Myometrial cell (primary cell): ENCODE measurements at places on chromosomes 5 and 9. TPM values are rescaled to one million over a fixed set of nuclear protein-coding genes. Genes with fewer than 3 reads are reported as not detected.

LIFR gene
- 20.5 and 22.3 TPM in 2 replicates for total RNA-seq

TGFBI gene
- 669 and 671 TPM in 2 replicates for total RNA-seq

FGD3 gene
- not detected in 2 replicates for total RNA-seq

SEC61B gene
- 198 and 218 TPM in 2 replicates for total RNA-seq

MTAP gene
- total RNA-seq, result 15.9 and 19.8 TPM in 2 replicates

PCDHGC5 gene
- 0.71 and 1.2 TPM in 2 replicates for total RNA-seq

TMEM174 gene
- not detected in 2 replicates for total RNA-seq

ESM1 gene
- 1.2 and 6.6 TPM in 2 replicates for total RNA-seq

ACOT12 gene
- total RNA-seq, result 0.18 TPM in 1 of 2 replicates, not detected in the other

PCDHB2 gene
- total RNA-seq, result 0.18 and 0.29 TPM in 2 replicates

PCDHB12 gene
- total RNA-seq, result not detected in 2 replicates

IFNA5 gene
- not detected in 2 replicates for total RNA-seq

TNFSF15 gene
- under 0.01 TPM in 1 of 2 replicates, not detected in the other for total RNA-seq

HTR1A gene
- total RNA-seq, result not detected in 2 replicates

SIMC1 gene
- total RNA-seq, result 4.9 and 5.7 TPM in 2 replicates

CWC27 gene
- 13.5 and 19.0 TPM in 2 replicates for total RNA-seq

PGM5 gene
- total RNA-seq, result 0.18 and 0.86 TPM in 2 replicates

SPATA31C1 gene
- not detected in 2 replicates for total RNA-seq

HRH2 gene
- total RNA-seq, result not detected in 2 replicates

PCDHGA3 gene
- total RNA-seq, result 0.18 TPM in 1 of 2 replicates, not detected in the other

CCDC171 gene
- 1.4 and 2.1 TPM in 2 replicates for total RNA-seq

FGF10 gene
- total RNA-seq, result not detected in 2 replicates

CDKN2B gene
- total RNA-seq, result 25.2 and 29.1 TPM in 2 replicates

SLC25A48 gene
- total RNA-seq, result not detected in 2 replicates

CCL27 gene
- total RNA-seq, result 0.58 TPM in 1 of 2 replicates, not detected in the other

SLC4A9 gene
- not detected in 2 replicates for total RNA-seq

PCDHB14 gene
- under 0.01 and 1.7 TPM in 2 replicates for total RNA-seq

LCP2 gene
- not detected in 2 replicates for total RNA-seq

NEURL1B gene
- total RNA-seq, result 5.3 and 5.5 TPM in 2 replicates

CCNH gene
- 66.6 and 84.4 TPM in 2 replicates for total RNA-seq

COL5A1 gene
- total RNA-seq, result 152 and 212 TPM in 2 replicates

TSSK1B gene
- total RNA-seq, result not detected in 2 replicates

RFX3 gene
- total RNA-seq, result 0.58 and 1.4 TPM in 2 replicates

PRR7 gene
- total RNA-seq, result 19.5 and 30.3 TPM in 2 replicates

CTXN3 gene
- total RNA-seq, result not detected in 2 replicates

TMEM141 gene
- 84.2 and 107 TPM in 2 replicates for total RNA-seq

ECPAS gene
- total RNA-seq, result 57.1 and 57.7 TPM in 2 replicates

FUT7 gene
- total RNA-seq, result not detected in 2 replicates

HSPB3 gene
- 0.53 TPM in 1 of 2 replicates, not detected in the other for total RNA-seq

ZDHHC11B gene
- total RNA-seq, result not detected in 2 replicates

C5 gene
- total RNA-seq, result 2.6 and 3.0 TPM in 2 replicates

MAMDC2 gene
- 0.35 and 0.86 TPM in 2 replicates for total RNA-seq

FBP1 gene
- total RNA-seq, result not detected in 2 replicates

HAPLN1 gene
- total RNA-seq, result 0.18 TPM in 1 of 2 replicates, not detected in the other

PRDM9 gene
- total RNA-seq, result not detected in 2 replicates

APBA1 gene
- total RNA-seq, result 0.18 and 0.58 TPM in 2 replicates

SHOC1 gene
- total RNA-seq, result under 0.01 TPM in 2 replicates

SH3PXD2B gene
- 16.7 and 19.8 TPM in 2 replicates for total RNA-seq

TAF11L10 gene
- total RNA-seq, result not detected in 2 replicates

GPR21 gene
- total RNA-seq, result not detected in 2 replicates

CERCAM gene
- total RNA-seq, result 177 and 187 TPM in 2 replicates

ENHO gene
- not detected in 2 replicates for total RNA-seq

LCN10 gene
- not detected in 2 replicates for total RNA-seq

GFPT2 gene
- 64.9 and 101 TPM in 2 replicates for total RNA-seq

FOXD1 gene
- 0.53 TPM in 1 of 2 replicates, not detected in the other for total RNA-seq
